ENCODE measurements at places on chromosomes 7 and 10. TPM values are rescaled to one million over a fixed set of nuclear protein-coding genes. Genes with fewer than 3 reads are reported as not detected.
A peak's percentile ranks its signal among the peaks of the same experiment; 100 is the strongest.

The SPRN gene
- total RNA-seq, result 5.5 TPM

The ITGA8 gene
- total RNA-seq, result 19.8 TPM

- peak; percentile 92 for DNase-seq
Observed at GRCh38 chr7:63899691-63900393, 98.8 kb upstream of the ZNF722 start.

The TMEM213 gene
- total RNA-seq, result not detected

The CCL26 gene
- total RNA-seq, result not detected

GRCh38 chr7:77827999-77828398 is 29.4 kb downstream of the PHTF2 start:
- DNase-seq, result no peak

The SPOCK2 gene
- 118 TPM for total RNA-seq

The OR13A1 gene
- 0.45 TPM for total RNA-seq

DNA sequence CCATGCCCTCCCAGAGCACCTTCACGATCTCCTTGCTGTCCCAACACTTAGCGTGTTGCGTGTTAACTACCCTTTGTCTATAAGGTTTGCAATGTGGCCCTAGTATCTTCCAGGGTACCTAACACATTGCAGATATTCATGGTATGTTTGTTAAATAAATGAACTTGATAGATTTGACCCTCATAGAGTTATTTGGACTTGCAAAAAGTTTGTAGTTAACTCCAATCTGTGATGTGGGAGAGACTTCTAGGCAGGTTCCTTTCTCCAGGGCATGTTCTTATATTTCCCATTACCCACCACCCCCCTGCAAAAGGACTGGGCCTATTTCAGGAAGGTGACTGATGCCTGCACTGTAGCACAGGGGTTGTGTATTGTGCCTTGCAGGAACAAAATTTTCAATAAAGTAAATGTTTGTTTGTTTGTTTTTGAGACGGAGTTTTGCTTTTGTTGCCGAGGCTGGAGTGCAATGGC is 612 bp downstream of the HILPDA start:
- DNase-seq, result peak; percentile 25

GRCh38 chr10:88115407-88115806 is 252.0 kb downstream of the PTEN start:
- no peak for DNase-seq

GRCh38 chr10:6473430-6473829 is 106.6 kb downstream of the PRKCQ start:
- DNase-seq, result no peak

The RNF148 gene
- 8.6 TPM for total RNA-seq

All from cerebellum (tissue), 4 donors.